ENCODE measurements at places on chromosomes 12 and 14.

GRCh38 chr14:69685218-69685616 lies 73.8 kb downstream of the SUSD6 start:
- no peak for DNase-seq

DNA sequence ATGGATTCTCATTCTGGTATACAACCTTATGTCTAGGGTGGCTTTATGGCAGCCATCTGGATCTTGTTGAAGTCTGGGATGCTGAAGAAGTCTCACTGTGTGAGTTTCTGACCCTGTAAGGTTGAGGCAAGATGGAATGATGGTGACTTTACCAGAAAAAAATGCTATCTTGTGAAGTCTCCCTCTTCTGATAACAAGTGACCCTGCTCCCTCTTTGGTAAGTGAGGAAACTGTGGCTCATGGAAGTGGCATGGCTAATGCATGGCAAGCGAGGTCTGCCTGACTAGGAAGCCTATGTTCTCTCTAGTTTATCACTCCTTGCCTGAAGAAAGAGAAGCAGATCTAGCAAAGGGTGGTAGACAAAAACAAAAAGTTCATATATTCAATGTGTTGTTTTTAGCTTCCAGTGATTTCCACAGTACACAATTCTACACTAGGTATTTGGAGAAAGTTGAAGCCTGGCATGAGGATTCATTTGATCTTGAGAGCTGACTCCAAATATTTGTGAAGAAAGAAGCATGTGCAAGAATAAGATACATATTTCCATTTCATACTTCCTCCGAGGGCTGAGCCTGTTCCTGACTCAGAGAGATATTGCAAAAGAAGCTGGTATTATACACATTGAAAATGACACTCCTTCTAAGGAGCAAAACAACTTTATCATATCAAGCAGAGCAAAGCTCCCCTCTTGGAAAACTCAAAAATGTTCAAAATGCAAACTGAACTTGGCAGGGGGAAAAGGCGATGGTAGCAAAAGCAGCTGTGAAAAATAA lies 63.6 kb downstream of the HELB start:
- DNase-seq = peak; percentile 45

DNA sequence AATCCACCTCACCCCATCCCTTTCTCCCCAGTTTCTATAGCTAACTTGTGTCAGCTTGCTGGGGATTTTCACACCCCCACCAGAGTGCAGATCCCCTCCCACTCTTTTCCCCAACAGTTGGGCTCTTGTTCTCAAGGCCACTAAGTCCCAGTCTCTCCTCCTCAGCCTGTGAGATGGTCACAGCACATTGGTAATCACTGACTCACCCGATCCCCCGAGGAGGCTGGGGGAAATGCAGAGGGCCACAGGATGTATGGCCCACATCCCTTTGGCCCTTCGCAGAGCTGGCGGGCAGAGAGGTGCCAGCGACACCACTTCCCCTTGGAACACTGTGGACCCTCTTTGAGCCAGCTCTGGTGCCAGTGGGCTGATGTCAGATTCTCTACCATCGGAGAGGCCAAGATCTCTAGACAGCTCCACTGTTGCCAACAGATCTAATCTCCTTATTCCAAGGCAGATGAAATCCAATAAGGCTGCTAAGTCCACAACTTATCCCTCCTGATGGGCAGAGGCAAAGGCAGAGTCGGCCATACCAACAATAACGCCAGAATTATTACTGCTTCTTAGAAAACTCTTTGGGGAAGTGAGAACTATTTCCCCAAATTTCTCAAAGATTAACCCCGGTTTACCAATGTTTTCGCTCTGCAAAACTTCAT lies 1.6 kb downstream of the FMNL3 start:
- DNase-seq = peak; percentile 42

GRCh38 chr14:100434033-100434601 lies 111.0 kb downstream of the SLC25A47 start:
- no peak for DNase-seq

DNA sequence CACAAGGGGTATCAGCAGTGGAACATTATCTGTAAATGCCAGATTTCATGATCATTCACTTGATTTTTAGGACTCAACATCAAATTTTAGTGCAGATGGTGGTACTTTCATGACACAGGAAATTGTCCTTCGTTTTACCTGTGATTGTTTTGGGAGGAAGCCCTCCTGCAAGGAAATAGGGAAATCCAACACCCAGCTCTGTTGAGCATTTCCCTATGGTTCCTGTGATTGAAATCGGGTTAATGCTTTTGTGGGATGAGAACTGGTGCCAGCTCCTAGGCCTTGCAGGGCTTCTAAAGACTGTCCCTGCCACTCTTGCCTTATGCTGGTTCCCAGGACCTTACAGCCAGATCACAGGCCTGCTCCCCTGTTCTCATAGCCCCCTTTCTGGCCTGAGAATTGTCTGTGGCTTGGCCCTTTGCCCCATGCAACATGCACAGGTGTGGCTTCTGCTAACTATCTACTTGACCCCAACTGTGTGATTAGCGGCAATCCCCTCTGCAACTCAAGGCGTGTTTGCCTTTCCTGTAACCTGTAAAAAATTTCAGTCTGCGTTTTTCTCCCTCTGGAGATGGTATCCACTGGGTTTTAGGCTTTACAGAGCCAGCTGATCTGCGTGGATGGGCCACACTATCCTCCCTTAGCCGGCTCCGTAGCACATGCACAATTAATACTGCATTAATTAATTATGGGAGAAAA lies 112.5 kb downstream of the ETV6 start:
- no peak for DNase-seq

- no peak for DNase-seq
Measured at GRCh38 chr12:131752451-131752850, 41.6 kb downstream of the SFSWAP start.

- peak; percentile 62 for DNase-seq
Measured at GRCh38 chr14:54329082-54329695, 67.6 kb upstream of the CDKN3 start.

DNA sequence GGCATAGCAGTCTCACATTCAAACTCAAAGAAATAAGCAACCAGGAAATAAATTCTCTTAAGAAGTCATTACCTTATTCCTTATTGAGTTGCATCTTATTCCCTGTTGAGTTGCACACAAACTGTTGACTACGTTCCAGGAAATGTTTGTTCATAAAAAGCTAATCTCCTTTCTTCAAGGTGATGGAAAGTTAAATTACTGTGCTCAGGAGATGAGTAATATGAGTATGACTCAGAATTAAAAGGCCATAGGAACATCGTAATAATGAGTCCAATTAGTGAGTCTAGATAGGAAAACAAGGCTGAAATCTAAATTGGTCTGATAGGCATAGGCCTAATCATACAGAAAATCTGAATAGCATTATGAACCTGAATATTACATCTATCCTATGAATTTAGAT lies 203.1 kb downstream of the SLC2A13 start:
- no peak for DNase-seq

DNA sequence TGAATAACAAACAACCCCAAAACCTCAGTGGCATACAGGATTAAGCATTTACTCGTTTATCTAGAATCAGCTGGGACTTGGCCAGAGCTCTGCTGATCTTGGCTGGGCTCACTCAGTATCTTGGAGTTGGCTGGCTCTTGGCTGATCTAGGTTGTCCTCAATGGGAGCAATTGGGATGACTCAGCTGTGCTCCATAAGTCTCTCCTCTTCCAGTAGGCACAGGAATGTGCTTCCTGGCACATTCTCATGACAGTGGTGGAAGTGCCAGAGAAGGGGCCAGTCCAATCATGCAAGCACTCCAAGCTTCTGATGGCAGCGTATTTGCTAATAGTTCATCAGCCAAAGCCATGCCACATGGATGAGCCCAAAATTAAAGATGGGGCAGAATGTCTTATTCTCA lies 41.7 kb upstream of the ANO4 start:
- no peak for DNase-seq

DNA sequence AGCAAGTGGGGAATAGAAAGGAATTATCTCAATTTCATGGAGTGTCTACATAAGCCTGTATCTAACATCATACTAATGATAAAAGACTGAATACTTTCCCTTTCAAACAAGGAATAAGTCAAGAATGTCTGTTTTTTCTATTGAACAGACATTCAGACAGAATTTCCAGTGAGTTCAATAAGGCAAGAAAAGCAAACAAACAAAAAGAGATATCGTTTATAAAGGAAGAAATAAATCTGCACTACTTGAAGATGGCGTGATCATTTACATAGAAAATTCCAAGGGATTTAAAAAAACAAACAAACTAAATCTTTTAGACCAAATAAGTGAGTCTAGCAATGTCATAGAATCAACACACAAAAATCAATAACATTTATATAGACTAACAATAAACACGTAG lies 273.1 kb upstream of the FOXG1 start:
- no peak for DNase-seq

GRCh38 chr12:63228853-63229252 lies 77.9 kb upstream of the AVPR1A start:
- peak; percentile 32 for DNase-seq

DNA sequence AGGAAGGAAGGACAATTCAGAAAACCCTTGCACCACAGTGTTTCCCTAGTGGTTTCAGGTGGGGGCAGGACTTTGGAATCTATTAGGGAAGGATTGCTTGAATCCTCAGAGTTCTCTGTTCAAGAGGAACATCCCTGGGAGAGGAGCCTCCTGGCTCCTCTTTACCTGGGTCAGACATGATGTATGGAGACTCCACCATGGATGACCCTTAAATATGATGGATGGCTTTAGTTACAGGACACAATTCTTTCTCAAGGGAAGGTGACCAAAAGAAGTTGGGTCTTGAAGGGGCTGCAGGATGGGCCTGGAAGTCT lies 396.6 kb downstream of the NRXN3 start:
- no peak for DNase-seq

- peak; percentile 76 for DNase-seq
Measured at GRCh38 chr12:67661311-67662021, 12.9 kb downstream of the DYRK2 start.

GRCh38 chr12:7629465-7629864 lies 36.2 kb downstream of the APOBEC1 start:
- no peak for DNase-seq

DNA sequence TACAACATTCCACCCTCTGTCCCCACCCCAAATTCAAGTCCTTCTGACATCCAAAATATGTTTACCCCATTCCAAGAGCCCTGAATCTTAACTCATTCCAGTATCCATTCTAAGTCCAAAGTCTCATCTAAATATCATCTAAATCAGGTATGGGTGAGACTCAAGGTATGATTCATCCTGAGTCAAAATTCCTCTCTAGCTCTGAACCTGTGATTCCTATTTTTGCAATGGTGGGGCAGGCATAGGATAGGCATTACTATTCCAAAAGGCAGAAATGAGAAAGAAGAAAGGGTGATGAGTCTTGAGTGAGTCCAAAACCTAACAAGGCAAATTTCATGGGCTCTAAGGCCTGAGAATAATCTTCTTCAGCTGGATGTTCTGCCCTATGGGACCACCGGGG lies 140.3 kb upstream of the FAR2 start:
- no peak for DNase-seq

DNA sequence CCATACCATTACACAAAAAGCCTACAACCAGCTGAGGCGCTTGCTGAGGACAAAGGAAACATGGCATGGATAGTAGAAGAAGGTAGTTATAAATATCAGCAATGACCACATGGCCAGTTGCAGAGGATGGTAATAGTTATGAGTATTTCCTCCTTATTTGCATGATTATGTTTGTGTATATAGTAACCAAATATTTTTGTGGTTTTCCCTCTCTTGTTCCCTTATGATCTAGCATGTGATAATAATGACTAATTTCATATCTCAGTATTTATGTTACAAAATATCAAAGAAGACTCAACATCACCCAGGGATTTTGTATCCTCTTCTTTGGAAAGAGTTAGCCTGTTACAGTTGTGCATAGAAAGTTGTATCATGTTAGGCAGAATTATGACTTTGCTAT lies 13.5 kb upstream of the CATSPERB start:
- peak; percentile 85 for DNase-seq

GRCh38 chr14:74554742-74555362 lies 57.2 kb downstream of the LTBP2 start:
- DNase-seq = no peak

- no peak for DNase-seq
Measured at GRCh38 chr12:85018098-85018497, 18.0 kb downstream of the TSPAN19 start.

DNA sequence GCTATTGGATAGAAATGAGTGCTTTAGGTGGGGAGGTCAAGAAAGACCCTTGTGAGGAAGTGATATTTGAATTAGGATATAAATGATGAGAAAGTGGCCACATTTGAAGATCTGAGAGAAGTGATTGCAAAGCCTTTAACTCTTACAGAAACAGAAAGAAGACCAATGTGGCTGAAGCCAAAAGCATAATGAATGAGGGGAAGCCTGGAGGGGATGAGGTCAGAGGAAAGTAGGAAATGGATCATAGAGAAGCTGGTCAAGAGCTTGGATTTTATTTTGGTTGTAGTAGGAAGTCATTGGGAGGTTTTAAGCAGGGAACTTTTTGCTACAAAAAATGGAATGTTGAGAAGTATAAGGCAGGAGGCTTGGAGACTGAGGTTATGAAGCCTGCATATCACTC lies 3.5 kb upstream of the GYS2 start:
- DNase-seq = no peak

GRCh38 chr12:7782055-7782454 lies 7.1 kb upstream of the NANOG start:
- DNase-seq = no peak

DNA sequence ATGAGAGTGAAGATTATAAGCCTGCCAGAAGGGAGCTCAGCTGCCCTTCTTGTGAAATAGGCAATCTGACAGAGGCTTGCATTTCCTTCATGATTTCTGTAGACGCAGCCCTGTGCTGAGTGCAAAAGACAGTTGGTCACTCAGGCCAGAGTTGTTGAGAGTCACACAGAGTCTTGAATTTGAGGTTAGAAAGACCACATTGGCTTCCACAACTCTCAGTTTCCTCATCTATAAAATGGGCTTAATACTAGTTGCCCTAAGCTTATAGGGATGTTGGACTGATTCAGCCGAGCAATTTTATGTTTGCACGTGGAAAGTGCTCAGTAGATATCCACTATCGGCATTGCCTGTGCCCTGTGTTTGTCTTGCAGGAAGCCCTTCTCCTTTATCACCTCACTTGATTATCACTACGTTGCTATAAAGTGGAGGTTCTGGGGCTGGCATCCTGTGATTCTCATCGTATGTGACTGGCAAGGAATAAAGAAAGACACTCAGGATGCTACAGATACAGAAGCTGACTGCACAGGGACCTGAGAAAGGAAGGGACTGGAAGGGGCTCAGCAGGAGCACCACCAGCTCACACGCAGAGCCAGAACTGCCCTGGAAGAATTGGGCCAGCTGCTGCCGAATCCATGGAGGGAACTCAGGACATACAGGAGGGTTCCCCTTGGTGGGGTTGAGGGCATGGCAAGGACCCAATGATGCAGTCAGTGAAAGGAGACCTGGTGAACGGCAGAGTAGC lies 19.8 kb upstream of the SERPINA4 start:
- DNase-seq = no peak

- no peak for DNase-seq
Measured at GRCh38 chr14:94738751-94739150, 31.2 kb downstream of the GSC start.

All from fibroblast of gingiva (primary cell).